CD4-positive, CD25-positive, alpha-beta regulatory T cell (primary cell): ENCODE measurements at places on chromosomes 3 and 15. TPM values are rescaled to one million over a fixed set of nuclear protein-coding genes. Genes with fewer than 3 reads are reported as not detected.

KCNAB1 gene
- 0.13 TPM for polyA plus RNA-seq

NAALADL2 gene
- not detected for polyA plus RNA-seq

RBPMS2 gene
- not detected for polyA plus RNA-seq

CMTM7 gene
- 231 TPM for polyA plus RNA-seq

TGM4 gene
- not detected for polyA plus RNA-seq

HHATL gene
- polyA plus RNA-seq = not detected

CELSR3 gene
- polyA plus RNA-seq = 0.39 TPM

PIGB gene
- 14.3 TPM for polyA plus RNA-seq

FNDC3B gene
- 9.3 TPM for polyA plus RNA-seq

NTRK3 gene
- polyA plus RNA-seq = not detected

DNA sequence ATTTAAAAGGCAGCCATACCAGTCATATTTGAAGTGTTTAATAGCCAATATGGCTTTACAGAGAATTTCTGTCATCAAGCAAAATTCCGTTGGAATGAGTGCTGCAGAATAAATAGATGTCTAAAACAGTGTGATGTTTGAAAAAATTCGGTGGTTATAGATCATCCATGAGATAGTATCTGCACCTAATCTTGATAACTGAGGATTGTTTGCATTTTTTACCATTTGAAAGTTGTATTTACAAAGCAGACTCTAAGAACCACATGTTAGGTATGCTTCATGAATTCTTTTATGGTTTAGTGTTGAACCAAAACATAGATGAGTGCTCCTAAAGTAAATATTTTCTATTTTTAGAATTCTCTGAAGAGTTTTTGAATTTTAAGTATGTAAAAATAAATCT is 476.1 kb downstream of the NAALADL2 start:
- DNase-seq = no peak
- no peak overlapping the region for H3K27ac ChIP-seq
- H3K27me3 ChIP-seq = no peaks in the 10 kb centered on the region
- no peaks in the 10 kb centered on the region for H3K36me3 ChIP-seq
- H3K4me3 ChIP-seq = no peak overlapping the region

DNA sequence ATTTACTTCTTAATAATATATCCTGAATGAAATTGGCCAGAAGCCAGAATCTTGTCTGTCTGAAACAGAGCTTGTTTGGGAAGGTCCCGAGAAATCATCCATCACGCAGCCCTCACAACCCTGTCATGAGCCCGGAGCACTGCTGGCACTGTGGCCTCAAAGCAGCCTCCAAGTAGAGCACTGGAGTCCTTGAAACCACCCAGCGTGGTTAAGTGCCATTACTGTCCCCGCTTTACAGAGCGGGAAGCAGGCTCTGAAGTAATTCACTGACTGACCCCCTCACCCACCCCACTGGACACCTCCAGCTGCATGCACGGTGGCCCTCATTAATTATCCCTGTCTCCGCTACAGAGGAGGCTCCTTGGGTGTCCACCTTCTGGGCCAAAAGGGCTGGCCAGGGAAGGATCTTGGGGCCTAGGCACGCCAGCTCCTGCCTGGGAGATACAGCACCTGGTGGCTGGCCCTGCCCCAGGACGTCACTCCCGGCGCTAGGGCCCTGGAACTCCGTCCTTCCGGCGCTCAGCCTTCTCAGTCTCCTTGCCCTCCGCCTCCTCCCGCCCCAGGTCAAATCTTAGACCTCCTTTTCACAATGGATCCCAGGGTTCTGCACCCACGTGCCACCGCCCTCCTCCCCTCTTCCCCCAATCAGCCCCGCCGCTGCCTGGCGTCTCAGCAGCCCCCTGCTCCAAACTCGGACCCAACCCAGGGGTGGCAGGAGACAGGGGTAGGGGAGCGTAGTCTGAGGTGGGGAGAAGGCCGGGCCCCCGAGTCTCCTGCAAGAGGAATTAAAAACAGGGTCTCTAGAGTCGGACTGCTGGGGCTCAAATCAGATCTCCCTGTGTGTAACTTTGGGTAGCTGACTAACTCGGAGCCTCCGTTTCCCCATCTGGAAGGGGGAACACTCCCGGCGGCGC is 1.1 kb downstream of the TKT start:
- H3K4me3 ChIP-seq = peak overlapping the region; percentile 74
- DNase-seq = peak; percentile 33
- no peaks in the 10 kb centered on the region for H3K36me3 ChIP-seq

GRCh38 chr15:99536422-99537040 is 29.3 kb upstream of the MEF2A start:
- no peak for DNase-seq
- no peaks in the 10 kb centered on the region for H3K36me3 ChIP-seq
- peaks cover 2% of the 10 kb centered on the region for H3K27me3 ChIP-seq

- H3K36me3 ChIP-seq = no peaks in the 10 kb centered on the region
- no peak overlapping the region for H3K4me3 ChIP-seq
- H3K27me3 ChIP-seq = peaks cover 2% of the 10 kb centered on the region
- DNase-seq = no peak
These were observed 198.7 kb upstream of the PFN2 start for GRCh38 chr3:150169330-150169940.

GRCh38 chr3:142366434-142366833 is 81.4 kb downstream of the XRN1 start:
- peaks cover 73% of the 10 kb centered on the region for H3K36me3 ChIP-seq
- H3K27ac ChIP-seq = no peak overlapping the region
- no peaks in the 10 kb centered on the region for H3K27me3 ChIP-seq
- H3K4me3 ChIP-seq = no peak overlapping the region
- no peaks in the 10 kb centered on the region for H3K4me1 ChIP-seq

DNA sequence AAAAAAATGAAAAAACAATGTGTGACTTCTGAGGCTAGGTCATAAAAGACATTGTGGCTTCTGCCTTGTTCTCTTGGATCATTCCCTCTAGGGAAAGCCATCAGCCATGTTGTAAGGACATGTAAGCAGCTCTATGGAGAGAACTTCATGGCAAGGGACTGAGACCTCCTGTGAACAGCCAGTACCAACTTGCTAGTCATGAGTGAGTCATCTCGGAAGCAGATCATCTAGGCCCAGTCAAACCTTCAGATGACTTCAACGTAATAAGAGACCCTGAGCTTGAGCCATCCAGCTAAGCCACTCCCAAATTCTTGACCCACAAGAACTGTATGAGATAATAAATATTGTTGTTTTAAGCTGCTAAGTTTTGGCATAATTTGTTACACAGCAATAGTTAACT is 4.9 kb downstream of the MON1A start:
- no peak for DNase-seq
- peaks cover 12% of the 10 kb centered on the region for H3K4me1 ChIP-seq
- no peaks in the 10 kb centered on the region for H3K27me3 ChIP-seq
- H3K4me3 ChIP-seq = no peak overlapping the region
- no peaks in the 10 kb centered on the region for H3K36me3 ChIP-seq

DNA sequence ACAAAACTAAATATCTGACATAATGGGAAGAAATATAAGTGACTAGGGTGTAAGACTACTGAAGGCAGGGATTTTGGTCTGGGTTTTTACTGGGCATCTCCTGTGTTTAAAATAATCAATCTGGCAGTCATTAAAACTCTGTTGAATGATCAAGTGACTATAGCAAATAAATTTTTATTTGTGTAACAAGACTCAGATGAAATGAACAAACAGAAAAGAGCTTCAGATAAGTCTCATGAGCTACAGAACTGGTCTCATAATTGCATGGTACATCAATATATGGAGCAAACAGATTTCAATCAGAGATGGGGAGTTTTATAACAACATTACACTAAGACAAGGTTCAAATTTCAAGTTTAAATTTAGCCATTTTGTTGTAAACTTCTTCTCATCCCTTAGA is 372.5 kb downstream of the PLCL2 start:
- H3K4me3 ChIP-seq = no peak overlapping the region
- H3K27me3 ChIP-seq = no peaks in the 10 kb centered on the region
- no peaks in the 10 kb centered on the region for H3K36me3 ChIP-seq
- H3K27ac ChIP-seq = no peak overlapping the region

DNA sequence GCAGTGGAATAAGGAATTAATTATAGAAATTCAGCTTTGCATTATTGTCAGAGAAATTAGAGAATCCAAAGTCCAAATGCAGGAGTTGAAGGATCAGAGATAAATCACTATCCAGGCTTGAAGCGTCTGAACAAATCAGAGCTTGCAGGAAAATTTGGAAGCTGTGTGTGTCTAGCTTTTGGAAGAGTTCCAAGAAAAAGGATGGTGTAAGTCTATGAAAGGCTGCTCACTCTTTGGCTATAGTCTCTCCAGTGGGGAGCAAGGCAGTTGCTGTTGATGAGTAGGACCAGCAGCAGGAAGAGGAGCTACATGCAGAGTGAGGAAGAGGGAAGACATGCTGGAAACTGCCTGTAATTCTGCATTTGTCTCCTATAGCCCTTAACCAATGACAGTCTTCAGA is 464.3 kb upstream of the GRM7 start:
- H3K27me3 ChIP-seq = no peaks in the 10 kb centered on the region
- no peaks in the 10 kb centered on the region for H3K36me3 ChIP-seq
- H3K27ac ChIP-seq = no peak overlapping the region
- DNase-seq = no peak
- H3K4me3 ChIP-seq = no peak overlapping the region
- H3K4me1 ChIP-seq = no peaks in the 10 kb centered on the region

DNA sequence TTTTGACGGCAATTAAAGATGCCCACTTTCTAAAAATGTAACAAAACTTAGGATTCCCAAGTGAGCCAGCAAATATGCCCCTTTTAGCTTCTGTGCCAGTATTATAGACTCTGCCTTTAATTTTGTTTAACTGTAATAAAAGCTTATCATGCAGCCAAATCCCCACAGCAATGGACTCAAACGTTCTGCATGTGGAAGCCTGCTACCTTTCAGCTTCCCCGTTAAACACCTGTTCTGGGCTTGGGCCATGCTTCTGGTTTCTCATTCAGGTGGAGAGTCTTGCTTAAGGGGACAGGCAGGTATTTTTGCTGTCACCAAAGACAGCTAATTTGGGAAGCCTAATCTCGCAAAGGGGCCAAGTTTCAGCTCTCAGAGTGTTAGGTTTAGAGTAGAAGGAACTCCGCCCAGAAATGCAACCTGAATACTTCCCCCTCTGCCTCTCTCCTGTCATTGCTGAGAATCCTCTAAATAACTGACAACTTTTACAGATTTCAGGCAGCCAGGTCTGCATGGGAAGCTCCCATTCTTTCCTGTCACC is 399.4 kb upstream of the ATP11B start:
- no peaks in the 10 kb centered on the region for H3K27me3 ChIP-seq
- no peak overlapping the region for H3K27ac ChIP-seq
- H3K4me1 ChIP-seq = no peaks in the 10 kb centered on the region
- no peaks in the 10 kb centered on the region for H3K36me3 ChIP-seq
- H3K4me3 ChIP-seq = no peak overlapping the region

- no peaks in the 10 kb centered on the region for H3K36me3 ChIP-seq
- DNase-seq = no peak
- H3K4me3 ChIP-seq = no peak overlapping the region
- H3K4me1 ChIP-seq = no peaks in the 10 kb centered on the region
These were observed 705.3 kb downstream of the NLGN1 start for GRCh38 chr3:174102866-174103265.

GRCh38 chr3:14324224-14324944 is 78.0 kb upstream of the SLC6A6 start:
- DNase-seq = no peak
- no peaks in the 10 kb centered on the region for H3K4me1 ChIP-seq
- H3K27ac ChIP-seq = no peak overlapping the region
- no peaks in the 10 kb centered on the region for H3K27me3 ChIP-seq

- no peak for DNase-seq
- H3K4me1 ChIP-seq = no peaks in the 10 kb centered on the region
- no peak overlapping the region for H3K27ac ChIP-seq
- H3K27me3 ChIP-seq = no peaks in the 10 kb centered on the region
- no peak overlapping the region for H3K4me3 ChIP-seq
These were observed 505.9 kb upstream of the CFAP20DC start for GRCh38 chr3:59555593-59556315.

- H3K4me1 ChIP-seq = peaks cover 3% of the 10 kb centered on the region
- no peak overlapping the region for H3K4me3 ChIP-seq
These were observed 6.8 kb upstream of the CHST14 start for GRCh38 chr15:40463886-40464545.

DNA sequence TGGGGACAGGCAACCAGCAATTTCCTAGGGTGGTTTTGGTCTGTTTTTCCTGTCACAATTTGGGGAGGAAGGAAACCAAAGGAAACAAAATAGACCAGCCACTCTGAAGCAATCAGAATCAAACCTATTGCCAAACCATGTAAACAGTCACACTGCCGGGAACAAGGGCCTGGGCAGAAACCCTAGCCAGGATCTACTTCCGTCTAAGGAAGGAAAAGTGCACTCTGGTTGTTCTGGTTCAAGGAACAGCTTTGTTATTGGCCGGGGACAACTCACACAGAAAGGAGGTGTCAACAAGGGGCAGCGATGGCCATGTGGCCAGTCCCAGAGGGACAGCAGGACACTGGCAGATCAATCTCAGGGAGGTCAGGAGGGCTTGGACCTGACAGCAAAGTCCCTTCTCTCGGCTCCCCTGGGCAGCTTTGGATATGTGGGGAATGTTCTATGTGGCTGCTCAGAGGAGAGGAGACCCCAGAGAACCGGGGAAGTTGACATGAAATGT is 17.5 kb upstream of the RAD18 start:
- H3K27ac ChIP-seq = no peak overlapping the region
- no peak for DNase-seq
- peaks cover 6% of the 10 kb centered on the region for H3K27me3 ChIP-seq
- H3K4me1 ChIP-seq = no peaks in the 10 kb centered on the region
- no peak overlapping the region for H3K4me3 ChIP-seq

DNA sequence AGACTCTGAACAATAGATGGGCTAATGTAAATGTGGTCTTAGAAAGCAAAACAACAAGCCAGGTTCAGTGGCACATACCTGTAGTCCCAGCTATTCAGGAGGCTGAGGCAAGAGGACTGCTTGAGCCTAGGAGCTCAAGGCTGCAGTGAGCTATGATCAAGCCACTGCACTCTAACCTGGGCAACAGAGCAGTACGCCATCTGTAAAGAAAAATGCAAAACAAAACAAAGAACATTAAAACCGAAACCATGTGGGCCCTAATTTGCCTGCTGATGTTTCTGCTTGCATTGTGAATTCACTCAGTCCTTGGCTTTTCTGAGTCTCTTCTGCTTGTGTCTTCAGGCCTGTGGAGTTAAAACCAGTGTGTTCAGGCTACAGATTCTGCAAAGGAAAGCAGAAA is 56.7 kb downstream of the CCNL1 start:
- peak; percentile 81 for DNase-seq
- no peaks in the 10 kb centered on the region for H3K27me3 ChIP-seq
- no peaks in the 10 kb centered on the region for H3K36me3 ChIP-seq
- H3K27ac ChIP-seq = peak overlapping the region; percentile 72
- peaks cover 24% of the 10 kb centered on the region for H3K4me1 ChIP-seq
